Activated CD8-positive, alpha-beta memory T cell treated with anti-CD3 and anti-CD28 coated beads, Interleukin-2, amount 10 ng/mL, durations not matched to agents 7 days and 5 days (primary cell): ENCODE measurements at places on chromosomes 3 and 15.

DNA sequence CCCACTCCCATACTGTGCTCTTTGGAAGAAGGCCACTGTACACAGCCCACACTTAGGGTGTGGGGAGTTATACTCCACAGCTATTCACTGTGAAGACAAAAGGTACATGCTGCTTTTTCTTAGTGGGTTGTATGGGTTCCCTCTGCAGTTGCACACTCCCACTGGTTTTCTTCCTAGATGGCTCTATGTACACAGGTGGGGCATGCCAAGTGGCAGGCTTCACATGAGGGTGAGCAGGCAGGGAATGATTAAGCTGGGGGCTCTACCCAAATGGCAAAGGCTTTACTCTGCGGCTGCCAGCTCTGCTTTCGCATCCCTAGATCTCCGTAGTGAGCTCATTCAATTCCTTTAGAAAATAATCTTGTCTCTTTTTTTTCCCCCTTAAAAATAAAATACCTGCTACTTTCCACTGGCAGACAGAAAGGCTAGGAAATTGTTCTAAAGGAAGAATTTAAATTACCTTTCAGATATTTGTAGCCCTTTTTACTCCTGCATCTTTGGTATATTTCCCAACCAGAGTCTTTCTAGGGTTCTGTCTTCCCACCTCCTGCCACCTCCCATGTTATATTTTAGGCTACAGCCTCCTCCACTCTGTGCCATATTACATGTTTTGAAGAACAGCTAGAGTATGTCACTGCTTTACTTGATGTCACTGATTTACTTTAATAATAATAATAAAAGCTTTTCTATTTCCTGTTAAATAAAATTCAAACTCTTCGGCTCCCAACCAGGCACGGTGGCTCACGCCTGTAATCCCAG, 8.2 kb downstream of the LARP6 start:
- DNase-seq, result no peak

DNA sequence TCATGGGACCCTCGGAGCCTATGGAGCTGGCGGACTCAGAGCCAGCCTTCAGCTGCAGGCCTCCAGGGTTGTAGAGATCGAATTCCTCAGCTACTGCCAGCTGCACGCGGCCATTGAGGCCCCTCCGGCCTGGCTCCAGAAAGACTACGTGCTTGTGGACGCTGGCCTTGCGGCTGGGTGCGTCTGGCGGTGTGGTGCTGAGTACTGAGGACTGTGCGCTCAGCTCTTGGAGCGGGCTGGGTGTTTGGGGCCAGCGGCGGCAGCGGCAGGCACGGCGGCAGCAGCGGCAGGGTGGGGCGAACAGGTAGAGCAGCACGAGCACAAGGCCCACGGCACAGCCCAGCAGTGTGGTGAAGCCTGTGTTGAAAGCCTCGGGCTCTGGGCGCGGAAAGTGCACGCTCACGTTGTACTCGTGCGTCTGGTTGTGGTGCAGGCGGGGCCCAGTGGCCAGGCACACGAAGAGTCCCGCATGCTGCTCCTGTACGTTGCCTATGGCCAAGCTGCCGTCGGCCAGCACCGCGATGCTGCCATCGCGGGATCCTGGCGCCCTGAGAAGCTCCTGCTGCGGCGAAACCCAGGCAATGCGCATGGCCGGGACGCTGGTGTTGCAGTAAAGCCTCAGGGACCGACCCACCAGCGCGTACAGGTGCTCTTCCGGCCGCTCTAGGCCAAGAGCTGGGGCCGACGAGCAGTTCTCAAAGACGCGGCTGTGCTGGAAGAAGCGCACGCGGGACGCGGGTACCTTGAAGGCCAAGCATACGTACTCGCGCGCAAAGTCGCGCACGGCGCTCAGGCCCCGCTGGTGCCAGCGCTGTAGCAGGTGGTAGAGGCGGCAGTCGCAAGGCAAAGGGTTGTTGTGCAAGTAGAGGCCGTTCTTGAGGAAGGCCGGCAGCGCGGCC, 1.3 kb downstream of the AMIGO3 start:
- no peak for DNase-seq

DNA sequence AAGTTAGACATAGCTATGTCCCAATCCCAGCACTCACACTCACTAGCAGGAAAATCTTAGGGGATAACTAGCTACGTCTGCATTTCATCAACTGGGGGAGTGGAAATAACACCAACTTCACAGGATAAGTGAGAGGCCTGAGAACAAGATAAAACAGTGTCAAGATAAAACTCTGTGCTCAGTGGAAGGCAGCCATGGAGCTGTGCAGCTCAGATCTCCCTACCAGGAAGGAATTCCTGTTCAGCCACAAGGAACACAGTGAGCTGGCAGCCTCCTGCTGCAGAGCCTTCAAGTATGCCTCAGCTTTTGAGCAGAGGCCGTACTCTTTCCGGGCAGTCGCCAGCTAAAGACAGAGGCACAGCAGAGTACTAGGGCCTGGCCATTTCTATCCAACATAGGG, 115.8 kb upstream of the TOPAZ1 start:
- no peak for DNase-seq

- no peak for DNase-seq
Observed at GRCh38 chr3:107676469-107677309, 153.9 kb downstream of the BBX start.

GRCh38 chr3:82030916-82031315, 269.5 kb upstream of the GBE1 start:
- DNase-seq, result no peak

- DNase-seq, result no peak
Observed at GRCh38 chr3:99344216-99344615, 294.2 kb upstream of the COL8A1 start.

GRCh38 chr3:54171509-54171908, 49.2 kb downstream of the CACNA2D3 start:
- no peak for DNase-seq

DNA sequence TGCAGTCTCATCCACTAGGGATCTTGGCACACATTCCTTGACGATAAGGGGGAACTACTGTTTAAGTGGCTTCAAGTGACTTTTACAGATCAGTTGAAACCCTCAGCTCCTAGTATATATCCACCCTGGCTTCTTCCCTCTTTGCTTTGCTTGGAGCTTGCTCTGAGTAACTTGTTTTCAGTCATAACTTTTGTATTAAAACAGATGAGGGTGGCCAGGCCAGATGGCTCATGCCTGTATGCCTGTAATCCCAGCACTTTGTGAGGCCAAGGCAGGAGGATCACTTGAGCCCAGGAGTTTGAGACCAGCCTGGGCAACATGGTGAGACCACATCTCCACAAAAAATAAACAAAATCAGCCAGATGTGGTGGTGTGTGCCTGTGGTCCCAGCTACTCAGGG, 42.4 kb downstream of the EOMES start:
- no peak for DNase-seq

- DNase-seq, result no peak
Observed at GRCh38 chr3:73094951-73095350, 33.5 kb downstream of the EBLN2 start.

GRCh38 chr15:98769867-98770266, 121.5 kb downstream of the IGF1R start:
- no peak for DNase-seq

GRCh38 chr3:104909198-104909597, 457.5 kb upstream of the ALCAM start:
- DNase-seq, result no peak

GRCh38 chr3:72515941-72516340, 332.3 kb downstream of the SHQ1 start:
- DNase-seq, result no peak

- no peak for DNase-seq
Observed at GRCh38 chr3:108410531-108410984, 99.8 kb downstream of the MYH15 start.

DNA sequence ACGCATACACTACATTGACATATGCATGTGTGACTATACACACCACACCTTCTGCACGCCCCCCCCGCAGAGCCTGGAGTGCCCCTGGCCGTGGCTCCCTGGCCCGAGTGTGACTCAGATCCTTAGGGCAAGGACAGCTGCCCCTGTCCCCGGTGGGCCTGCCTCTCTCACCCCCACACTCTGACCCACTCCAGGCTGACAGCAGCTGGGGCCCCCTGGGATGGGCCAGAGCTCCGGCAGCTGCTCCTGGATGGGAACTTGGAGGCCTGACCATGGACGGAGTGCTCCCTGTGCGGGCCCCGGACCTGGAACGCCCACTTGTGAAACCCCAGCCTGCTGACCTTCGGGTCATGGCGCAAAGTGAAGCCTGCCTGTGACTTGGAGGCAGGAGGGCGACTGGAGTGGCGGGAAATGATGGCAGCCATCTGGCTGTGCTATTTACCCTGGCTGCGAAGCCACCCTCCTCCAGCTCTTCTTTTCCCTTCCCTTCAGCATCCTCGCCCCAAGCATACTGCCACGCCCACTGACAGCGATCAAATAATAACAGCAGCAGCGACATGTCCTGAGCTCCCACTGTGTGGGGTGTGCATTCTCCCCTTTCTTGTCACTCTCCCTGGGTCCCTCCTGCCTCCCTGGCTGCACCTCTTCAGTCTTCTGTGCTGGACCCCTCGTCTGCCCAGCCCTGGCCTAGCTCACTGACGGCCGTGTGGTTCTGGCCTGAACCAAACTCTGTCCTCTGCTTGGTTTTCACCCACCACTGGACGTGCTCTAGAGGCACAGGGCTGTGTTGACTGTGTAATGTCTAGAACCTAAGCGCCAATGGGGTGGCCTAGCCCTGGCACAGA, 90.7 kb upstream of the MEF2A start:
- no peak for DNase-seq

DNA sequence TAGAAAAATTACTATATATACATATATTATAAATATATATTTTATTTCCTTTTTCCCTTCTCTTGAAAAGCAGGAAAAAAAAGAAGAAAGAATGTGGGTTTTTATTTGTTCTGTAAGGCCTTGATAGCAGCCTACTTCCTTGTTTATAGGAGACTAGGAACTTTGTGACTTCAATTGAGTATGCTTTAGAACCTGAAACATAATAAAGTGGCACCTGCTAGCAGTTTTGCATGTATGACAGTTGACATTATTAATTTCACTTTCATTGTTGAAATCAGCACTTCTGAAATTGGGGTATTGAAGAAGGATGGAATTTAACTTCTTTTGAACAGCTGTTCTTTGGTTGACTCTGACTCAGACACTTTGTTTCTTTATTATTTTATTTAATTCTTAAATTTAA, 56.9 kb downstream of the GLCE start:
- DNase-seq, result no peak

GRCh38 chr3:170863816-170864215, 6.2 kb downstream of the RPL22L1 start:
- no peak for DNase-seq

DNA sequence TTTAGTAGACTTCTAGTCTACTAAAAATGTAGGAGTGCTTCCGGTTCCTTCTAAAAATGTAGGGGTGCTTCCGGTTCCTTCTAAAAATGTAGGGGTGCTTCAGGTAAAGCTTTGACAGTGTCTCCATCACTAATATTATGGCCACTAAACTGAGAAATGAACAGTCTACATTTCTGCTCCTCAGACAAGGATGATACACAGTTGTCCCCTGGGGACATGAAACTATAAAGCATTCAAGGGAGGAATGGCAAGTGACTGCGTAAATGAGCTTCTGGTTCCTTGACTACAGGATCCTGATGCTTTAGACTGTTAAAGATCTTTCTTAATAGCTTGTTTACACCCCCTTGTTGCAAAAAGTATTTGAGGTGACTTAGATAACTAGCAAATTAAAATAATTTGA, 53.9 kb upstream of the SLC9A9 start:
- DNase-seq, result no peak

DNA sequence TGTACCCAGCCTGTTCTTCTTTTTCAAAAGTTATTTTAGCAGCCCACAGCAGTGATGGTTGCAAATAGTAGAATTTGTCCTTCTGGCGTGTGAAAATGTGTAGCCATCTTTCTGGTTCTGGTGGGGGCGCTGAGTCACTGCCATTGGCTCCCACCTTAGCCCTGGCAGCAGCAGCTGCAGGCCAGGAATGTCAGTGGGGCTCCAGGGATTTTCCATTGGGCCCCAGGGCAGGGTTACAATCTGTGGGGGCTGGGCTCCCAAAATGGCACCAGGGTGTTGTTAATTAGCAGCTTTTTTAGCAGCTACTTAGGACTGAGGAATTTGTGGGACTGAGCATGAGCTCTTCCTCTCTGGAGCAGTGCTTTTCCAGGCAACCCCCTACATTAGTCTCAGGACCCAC, 38.9 kb downstream of the TOPAZ1 start:
- DNase-seq, result no peak

GRCh38 chr15:82970696-82971095, 15.3 kb upstream of the RAMAC start:
- DNase-seq, result no peak

DNA sequence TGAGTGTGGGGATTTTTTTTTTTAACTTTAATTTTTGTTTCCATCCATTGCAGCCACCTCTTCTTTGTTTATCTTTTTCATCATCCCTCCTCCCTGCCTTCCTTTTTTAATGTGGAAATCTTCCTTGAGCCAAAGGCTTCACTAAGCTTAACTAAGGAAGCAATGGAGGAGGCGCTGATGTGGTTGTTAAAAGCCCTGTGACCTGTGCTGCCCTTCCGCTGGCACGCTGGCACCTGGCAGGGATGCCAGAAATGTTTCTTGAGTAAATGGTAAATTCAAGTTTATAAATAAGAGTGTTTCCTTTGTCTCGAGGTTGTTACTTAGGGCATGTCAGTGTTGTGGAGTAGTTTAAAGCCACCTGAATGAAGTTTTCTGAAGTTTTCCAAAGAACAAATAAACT, 69.4 kb downstream of the CRTC3 start:
- DNase-seq, result no peak

GRCh38 chr3:65587650-65588439, 450.9 kb downstream of the MAGI1 start:
- DNase-seq, result no peak

- no peak for DNase-seq
Observed at GRCh38 chr15:25333049-25333448, 105.8 kb downstream of the UBE3A start.

GRCh38 chr3:136671921-136672320, 80.3 kb downstream of the STAG1 start:
- no peak for DNase-seq

DNA sequence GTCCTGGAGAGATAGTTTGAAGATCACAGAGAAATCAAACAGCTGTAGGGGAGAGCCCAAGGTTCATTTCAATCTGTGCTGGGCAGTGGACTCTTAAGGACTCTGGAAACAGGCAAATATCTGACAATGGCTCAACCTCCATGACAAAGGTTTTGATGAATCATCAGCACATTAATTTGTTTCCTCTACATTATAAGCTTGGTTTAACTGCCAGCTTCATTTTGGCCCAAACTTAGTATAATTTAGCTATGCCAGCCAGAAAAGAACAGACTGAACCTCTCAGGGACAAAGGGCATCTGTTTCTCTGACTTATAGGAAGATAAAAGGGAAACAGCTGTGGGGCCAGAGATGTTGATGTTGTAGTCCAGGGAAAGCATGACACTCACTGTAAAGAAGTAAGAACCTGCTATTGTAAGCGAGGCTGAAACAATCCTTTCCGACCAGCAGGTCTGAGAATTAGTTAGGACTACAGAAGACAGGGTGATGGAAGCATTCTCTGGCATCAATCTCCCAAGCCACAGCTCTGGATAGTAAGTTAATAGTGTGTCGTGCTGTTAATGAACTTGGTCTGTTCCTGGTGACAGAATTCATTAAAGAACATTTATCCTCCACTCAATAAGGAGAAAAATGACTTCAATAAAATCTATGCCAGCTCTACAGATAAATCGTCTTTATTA, 110.1 kb downstream of the KCNMB2 start:
- no peak for DNase-seq
